ENCODE measurements at places on chromosomes 12 and 14.

GRCh38 chr14:63896278-63896720 lies 43.5 kb downstream of the SYNE2 start:
- no peak for DNase-seq

DNA sequence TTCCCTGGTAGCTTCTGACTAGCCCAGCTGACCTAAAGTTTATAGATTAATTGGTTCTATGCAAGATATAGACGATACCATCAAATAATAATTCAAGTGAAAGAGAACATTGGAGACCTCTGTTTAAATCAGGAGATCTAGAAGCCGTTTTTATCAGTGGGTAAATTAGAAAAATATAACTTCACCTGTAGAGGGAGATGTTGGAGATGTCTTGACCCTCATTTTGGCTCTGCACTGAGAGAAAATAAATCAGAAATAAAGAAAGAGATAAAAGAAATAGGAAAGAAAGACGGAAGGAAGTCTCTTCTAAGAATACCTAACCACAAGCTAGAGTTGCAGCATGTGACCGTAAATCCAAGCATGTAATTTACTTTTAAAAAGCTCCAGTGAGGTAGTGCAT lies 684.5 kb downstream of the C12orf50 start:
- no peak for DNase-seq

DNA sequence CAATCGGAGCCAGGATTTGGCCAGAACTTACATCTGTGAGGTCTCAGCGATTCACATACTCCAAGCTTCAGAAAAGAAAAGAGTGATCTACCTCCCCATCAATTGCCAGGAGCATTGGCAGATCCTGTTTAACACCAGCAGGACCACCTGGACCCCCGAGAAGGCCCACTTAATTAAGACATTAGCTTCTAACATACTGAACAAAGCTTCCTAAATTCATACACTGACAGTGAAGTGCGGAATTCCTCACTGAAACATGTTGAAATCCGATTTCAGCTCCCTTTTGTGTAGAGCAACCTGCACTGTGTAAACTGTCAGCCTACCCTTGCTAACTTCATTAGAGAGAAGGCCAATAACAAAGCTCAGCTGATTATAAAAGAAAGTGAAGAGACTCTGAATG lies 274.0 kb downstream of the NOVA1 start:
- DNase-seq: no peak

DNA sequence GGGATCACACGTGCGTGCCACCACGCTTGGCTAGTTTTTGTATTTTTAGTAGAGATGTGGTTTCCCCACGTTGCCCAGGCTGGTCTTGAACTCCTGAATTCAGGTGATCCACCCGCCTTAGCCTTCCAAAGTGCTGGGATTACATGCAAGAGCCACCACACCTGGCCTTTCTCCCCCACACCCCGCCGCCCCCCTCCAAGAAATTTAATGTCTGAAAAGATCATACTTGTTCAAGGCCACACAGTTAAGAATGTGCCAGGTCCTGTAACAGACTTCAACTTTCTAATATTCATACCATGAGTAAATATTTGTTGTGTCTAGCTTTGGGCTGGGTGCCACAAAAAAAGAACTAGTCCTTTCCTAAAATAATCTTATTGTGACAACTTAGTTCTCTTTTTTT lies 9.1 kb downstream of the GATC start:
- no peak for DNase-seq

- DNase-seq: no peak
Observed at GRCh38 chr14:77485256-77485655, 13.4 kb downstream of the ISM2 start.

- no peak for DNase-seq
Observed at GRCh38 chr12:108201808-108202207, 72.7 kb downstream of the WSCD2 start.

DNA sequence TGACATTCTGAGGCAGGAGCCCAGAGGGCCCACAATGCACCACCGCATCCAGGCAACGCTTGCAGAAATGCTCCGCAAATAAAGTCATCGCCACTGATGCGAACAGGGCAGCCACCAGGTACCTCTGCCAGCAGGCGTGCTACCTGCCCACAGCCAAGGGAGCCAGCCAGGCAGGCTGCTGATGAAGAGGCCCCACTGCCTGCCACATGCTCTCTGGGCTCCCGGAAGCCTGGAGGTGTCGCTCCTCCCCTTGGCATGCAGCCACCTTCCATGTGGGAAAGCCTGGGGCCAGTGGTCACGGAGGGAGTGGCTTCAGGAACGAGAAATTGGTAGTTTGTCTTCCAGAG lies 14.7 kb downstream of the GPR132 start:
- no peak for DNase-seq

DNA sequence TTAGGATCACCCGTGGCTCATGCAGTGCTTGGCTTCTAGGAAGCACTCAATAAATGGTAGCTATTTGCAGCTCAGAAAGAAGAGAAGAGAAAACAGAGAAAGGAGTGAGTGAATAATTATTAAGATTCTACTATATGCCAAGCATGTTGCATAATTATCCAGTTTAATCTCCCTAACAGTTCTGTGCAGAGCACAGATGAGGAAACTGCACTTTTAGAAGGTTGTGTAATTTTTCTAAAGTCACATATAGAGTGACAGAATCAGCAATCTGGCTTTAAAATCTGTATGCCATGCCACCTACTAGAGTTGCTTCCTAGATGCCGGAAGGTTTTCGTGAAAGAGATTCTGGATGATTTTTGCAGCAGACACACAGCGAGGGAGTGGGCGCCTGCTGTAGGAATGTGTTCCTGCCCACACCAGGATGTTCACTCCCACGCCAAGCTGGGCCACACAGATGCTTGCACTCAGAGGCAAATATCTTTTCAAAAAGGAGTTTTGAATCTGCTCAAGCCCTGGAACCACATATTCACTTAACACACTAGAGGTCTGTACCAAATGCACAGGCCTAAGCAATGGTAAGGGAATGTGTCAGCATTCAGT lies 50.2 kb upstream of the SMCO2 start:
- DNase-seq: no peak

DNA sequence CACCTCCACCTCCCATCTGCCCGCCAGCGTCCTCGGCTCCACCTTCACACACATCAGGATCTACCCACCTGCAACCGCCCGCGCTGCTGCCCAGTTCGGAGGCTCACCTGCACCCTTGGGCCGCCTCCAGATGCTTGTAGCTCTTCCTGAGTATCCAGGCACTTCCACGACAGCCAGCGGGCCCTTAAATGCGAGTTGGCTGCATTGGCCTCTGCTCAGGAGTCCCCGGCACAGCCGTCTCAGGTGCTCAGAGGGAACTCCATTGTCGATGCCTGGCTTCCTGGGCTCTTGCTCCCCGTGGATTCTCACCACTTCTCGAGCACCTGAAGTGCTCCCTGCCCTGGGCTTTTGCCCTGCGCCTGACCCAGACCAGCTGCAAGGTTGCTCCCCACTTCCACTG lies 21.9 kb upstream of the CDCA4 start:
- DNase-seq: no peak

GRCh38 chr12:13440844-13441243 lies 244.3 kb downstream of the EMP1 start:
- no peak for DNase-seq

GRCh38 chr14:101927859-101928258 lies 36.5 kb upstream of the DYNC1H1 start:
- peak; percentile 91 for DNase-seq

DNA sequence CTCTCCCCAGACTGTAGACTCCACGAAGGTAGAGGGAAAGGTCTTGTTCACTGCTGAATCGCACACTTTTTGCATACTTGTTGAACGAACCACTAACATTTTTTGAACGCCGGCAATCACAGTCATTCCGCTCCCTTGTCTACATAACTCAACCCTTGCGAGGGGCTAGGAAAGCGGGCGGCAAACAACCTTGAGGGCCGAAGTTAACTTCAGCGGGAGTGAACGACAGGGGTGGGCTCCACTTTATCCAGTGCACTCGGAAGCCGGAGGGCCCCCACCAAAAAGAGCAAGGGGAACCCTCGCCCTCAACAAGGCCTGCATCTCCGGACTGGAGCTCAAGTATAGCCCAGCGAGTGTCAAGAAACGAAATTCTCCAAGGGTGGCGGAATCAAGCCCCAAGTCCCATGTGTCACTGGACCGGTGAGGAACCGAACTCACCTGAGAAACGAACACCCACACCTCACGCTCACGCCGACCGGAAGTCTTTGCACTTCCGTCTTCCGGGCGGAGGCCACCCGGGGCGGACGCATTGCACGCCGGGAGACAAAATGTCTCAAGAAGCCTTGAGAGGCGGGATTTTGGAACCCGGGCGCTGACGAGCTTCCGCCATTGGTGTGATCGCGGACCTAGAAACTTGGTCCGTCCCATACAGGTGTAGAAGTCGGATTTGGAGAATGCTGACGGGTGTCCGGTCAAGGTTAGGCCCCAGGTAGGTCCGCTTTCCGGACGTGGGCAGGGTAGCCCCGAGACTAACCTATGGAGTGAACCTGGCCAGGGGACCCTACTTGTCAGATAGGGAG lies at the start of gene LLPH:
LLPH (minus strand) TSS at position 484 of the 800 bp plus-strand sequence. CDS start 1,644 bp downstream, outside the sequence.
- DNase-seq: peak; percentile 54

- no peak for DNase-seq
Observed at GRCh38 chr14:36346052-36346451, 25.6 kb upstream of the MBIP start.

- DNase-seq: no peak
Observed at GRCh38 chr14:86221000-86221399, 691.1 kb downstream of the FLRT2 start.

DNA sequence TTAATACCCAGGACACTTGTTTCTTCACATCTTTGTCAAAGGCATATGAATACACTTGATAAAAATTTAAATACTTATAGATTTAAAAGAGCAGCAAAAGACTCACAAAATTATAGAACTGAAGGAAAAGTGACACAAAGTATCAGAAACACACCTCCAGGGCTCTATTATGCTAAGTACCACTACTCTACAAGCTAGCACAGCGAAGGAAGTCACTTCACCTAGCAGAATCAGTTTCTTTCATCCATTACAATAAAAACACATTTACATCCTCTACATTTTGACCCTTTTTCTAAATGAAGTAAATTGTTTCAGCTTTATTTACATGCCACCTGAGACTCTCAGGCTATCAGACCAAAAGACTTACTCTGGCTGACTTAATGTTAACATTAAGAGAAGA lies 26.6 kb upstream of the PTPRB start:
- no peak for DNase-seq

DNA sequence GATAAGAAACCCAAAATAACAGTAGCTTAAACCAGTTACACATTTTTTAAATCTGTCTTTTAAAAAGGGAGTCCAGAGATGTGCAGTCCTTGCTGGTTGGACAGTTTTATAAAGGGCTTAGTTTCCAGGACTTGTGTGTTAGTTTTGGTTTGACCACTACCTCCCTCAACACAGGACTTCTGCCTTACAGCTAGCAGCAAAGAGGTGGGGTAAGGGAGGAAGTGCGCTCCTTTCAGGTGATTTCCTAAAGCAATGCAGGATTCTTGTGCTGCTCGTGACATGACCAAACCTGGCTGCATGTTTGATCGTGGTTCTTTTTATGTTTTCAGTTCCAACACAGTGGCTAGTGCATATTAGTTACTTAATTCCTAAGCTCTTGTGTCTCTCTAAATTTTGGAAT lies 266.2 kb downstream of the TMTC2 start:
- DNase-seq: no peak

DNA sequence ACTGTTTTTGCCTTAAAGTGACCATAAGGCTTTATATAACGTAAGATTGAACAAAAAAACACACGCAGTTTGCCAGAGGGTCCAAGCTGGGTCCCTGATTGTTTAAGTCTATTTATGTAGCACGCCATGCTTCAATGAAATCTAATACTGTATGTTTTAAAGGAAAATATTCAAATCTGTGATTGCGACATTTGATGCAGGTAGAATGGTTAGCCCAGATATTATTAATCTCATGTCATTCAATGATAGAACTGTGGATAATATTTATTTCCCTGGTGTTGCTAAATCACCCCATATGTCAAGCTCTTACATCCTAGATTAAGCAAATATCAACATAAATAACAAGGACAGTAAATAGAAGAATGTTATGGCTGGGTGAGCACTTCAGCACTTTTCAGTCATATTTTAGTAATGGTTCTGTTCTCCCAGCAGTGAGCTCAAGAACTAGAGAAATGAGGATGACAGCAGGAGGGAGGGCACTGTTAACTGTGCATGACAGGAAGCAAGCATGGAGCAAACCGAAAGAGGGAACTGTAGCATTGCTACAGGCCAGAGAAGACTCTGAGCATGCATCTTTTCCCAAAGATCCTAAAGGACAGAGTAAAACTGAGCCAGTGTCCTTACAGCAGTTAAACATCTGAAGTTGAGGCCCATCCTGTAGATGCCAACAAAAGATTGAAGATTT lies 465.7 kb upstream of the MGAT4C start:
- no peak for DNase-seq

- peak; percentile 34 for DNase-seq
Observed at GRCh38 chr12:84911271-84912197, 1.1 kb downstream of the SLC6A15 start.

DNA sequence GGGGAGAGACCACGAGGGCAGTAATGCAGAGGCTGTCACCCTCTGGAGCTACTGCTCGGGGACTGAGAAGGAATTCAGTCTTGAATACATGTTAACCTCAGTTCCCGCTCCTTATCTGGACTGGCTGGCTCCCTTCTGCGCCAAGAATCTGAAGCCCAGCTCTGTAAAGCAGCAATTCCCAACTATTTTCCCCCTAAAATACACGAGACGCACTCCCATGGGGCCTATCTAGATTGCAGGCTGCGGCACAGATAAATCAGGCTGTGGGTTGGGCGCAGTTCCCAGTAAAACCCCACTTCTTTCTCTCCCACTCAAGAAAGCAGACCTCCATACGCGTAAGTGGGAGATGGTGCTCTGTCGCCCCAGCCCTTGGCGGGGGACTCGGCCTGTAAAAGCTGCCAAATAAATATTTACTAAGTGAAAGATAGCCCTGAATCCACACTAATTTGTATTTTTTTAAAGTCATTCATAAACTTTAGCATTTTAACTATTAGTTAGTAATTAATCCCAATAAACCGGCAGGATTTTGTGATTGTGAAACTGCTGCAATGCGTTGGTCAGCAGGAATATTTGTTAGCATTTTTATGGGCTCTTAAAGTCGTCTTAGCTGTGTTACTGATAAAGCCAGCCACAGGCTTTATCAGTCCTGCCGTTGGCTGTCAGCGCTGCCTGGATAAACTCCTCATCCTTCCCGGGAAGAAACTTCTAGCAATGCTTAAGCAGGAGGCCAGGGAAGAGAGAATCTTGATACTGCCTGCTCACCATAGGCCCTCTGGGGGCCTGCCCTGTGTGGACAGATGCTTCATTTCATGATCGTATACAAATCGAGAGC lies 17.8 kb downstream of the FBXL14 start:
- DNase-seq: no peak

DNA sequence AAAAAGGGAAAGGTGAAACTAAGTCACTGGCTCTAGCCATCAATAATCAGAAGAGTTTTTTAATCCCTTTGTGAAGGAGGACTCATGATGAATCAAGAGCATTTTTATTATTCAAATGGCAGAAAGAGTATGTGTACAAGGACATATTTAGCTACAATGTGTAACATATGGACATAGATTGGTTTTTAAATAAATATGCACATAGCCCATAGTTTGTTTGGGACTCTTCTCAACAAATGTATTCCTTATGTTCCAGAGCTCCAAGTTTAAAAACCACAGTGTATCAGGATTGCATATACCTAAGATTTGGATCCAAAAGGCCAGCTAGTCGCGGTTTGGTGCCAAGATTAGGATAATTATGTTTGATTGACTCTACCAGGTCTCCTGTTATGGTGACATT lies 104.2 kb downstream of the C12orf50 start:
- no peak for DNase-seq

All from amniotic stem cell (primary cell).